Right atrium auricular region (tissue), 2 donors: ENCODE measurements at places on chromosomes 2 and 18. TPM values are rescaled to one million over a fixed set of nuclear protein-coding genes. Genes with fewer than 3 reads are reported as not detected.

Gene CENPA
- total RNA-seq = 0.35 TPM

DNA sequence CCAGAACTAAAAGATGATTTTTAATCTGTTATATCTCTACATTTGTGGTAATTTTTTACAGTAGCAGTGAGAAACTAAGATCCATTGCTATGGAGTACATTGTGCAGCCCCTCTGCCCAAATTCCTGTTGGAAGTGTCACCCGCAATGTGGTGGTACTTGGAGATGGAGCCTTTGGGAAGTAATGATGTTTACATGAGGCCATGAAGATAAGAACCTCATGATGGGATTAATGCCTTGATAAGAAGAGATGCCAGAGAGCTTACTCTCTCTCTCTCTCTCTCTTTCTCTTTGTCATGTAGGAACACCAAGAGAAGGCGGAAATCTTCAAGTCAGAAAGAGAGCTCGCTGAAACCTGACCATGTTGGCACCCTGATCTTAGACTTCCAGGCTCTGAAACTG, 535.4 kb downstream of the PID1 start:
- DNase-seq = no peak

- DNase-seq = no peak
Measured at GRCh38 chr2:12603781-12604295, 112.9 kb upstream of the TRIB2 start.

DNA sequence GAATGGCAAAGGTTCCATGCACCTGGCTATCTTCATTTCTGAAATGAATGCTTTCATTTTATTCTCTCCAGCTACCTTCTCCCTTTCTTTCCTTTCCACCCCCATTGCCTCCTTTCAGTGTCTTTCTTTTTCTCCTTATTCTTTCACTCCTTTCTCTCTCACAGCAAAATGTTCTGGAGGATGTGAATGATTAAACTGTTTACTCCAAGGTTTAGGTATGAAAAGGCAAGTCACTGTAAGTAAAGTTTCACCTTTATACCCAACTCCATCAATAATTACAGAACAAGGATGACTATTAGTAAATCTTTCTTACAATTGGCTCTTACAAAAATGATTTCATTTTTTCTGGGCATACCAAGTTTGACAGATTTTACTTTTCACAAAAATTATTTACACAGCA, 4.3 kb downstream of the PAX8 start:
- DNase-seq = no peak

DNA sequence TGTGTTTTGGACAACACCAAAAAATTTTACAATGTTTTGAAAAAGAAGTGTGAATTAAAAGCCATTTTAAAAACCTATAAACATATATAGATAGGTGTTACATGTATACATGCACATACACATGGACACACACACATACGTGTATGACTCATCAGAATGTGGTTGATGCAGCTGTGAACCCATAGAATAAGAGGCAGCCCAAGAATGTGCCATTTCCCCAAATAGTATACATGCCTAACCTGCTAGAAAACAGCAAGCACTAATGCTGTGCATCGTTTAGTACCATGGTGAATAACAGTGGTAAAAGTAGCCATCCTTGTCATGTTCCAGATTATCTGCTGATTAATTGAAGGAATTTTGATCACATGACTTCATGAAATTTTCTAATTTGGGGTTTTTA, 149.0 kb downstream of the DSEL start:
- DNase-seq = no peak

- peak; percentile 88 for DNase-seq
Measured at GRCh38 chr2:177753682-177754491, 318.7 kb downstream of the PDE11A start.

DNA sequence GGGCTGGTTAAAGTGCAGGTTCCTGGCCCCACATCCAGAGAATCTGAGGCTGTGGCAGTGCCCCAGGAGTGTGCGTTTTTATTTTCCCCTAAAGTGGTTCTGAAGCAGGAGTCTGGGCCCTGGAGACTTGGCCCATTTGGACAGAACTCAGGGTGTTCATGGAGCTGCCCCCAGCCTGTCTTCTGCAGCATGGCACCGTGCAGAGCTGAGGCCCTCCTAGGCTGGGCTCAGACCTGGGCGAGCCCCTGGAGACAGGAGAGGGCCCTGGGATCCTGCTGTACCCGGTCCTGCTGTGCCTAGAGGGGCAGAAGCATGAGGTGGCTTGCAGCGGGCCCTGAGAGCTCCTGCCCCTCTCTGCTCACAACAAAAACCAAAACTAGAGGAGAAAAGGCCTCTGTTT, 58.8 kb upstream of the B3GNT7 start:
- peak; percentile 38 for DNase-seq

DNA sequence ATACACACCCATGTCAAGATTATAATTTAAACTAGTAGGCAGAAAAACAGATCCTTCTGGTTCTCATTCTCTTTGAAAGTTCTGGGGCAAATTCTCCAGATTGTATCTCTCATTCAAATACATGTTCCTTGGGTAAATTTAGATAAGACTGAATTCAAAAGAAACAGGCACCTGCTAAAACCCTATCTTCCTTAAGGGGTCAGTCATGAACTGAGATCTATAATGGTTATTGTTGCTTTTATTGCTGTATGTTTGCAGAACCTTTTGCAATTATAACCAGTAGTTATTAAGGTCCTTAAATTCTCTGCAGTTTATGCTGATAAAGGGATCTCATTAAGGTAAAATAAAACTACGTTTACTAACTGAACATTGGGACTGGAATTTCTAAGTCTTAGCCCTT, 83.5 kb downstream of the MYO5B start:
- no peak for DNase-seq
